AG10803 (cell line): ENCODE measurements at places on chromosomes 1 and 21.

DNA sequence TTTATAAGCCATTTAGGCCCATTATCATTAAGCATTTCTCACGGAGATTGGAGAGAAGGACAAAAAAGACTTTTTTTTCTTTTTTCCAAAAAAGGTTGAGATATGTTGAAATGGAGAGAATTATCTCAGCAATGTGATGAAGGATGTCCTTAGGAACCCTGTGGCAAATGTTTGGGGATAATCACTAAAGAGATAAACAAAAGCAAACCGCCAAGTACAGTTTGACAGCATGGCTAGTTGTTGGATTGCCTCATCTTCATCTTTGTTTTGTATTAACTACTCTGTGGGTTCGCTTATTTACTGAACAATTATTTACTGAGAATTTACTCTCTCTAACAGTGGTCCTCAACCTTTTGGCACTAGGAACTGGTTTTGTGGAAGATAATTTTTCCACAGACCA lies 97.4 kb upstream of the HP1BP3 start:
- no peak for DNase-seq

- no peak for DNase-seq
Observed at GRCh38 chr1:6011946-6012258, 19.7 kb upstream of the NPHP4 start.

GRCh38 chr1:228809621-228810394 lies 74.5 kb downstream of the RHOU start:
- DNase-seq = no peak

DNA sequence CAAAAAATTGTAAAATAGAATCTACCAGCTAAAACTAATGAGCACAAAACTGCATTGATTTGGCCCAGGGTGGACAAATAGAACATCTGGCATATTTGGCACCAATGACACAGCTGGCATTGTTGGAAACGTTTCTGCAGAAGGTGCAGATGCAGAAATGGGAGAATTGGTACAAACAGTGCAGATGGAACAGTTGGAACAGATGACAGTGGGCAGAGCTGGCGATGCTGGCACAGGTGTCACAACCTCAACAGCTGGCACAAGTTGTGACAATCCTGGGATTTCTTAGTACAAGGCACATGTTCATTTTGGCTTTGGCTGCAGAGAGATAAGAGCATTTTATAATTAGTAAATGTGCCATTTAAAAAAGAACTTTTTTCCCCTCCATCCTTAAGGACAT lies 91.1 kb upstream of the ZBTB18 start:
- no peak for DNase-seq

GRCh38 chr1:34166191-34166624 lies 1.2 kb upstream of the CSMD2 start:
- DNase-seq = no peak

GRCh38 chr1:245690946-245691541 lies 536.3 kb downstream of the KIF26B start:
- no peak for DNase-seq

DNA sequence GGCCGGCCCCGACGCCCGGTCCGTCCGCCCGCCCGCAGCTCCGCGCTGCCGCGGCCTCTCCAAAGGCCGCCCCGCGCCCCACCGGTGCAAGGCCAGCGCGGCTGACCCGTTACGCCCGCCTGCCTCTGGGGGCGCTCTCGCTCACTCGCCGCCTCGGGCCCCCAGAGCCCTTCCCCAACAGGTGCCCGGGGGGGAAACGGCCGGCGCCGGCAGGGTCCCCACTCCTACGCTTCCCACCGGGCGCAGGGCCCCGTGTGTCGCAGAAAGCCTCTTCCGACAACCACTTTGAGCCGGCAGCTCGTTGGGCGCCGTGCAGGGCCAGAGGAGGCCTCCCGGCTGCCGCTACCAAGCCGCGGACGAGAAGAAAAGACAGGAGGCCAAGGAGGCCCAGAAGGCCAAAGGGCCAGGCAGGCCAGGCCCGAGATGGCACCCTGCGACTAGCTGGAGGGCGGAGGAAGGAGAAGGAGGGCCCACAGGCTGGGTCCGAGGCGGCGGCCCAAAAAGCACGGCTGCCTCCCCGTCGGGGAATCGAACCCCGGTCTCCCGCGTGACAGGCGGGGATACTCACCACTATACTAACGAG lies 64.9 kb upstream of the FCGR2A start:
- peak; percentile 60 for DNase-seq

DNA sequence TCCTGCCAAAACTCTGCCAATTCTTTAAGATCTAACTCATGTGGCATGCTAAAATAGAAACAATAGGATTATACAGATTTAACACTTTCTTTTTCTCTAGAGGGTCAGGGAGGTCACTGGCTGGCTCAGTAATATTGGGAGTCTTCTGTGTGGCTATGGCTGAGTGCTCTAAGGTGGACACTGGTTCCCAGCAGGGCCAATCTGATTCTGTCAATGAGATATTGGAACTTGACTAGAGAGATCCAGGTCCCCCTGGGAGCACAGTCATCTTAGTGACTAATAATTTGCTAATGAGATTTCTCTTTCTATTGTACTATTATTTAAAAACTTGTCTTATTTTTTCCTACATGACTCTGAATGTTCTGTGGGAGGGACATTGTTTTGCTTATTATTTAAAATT lies 69.1 kb upstream of the ZP4 start:
- DNase-seq = no peak

DNA sequence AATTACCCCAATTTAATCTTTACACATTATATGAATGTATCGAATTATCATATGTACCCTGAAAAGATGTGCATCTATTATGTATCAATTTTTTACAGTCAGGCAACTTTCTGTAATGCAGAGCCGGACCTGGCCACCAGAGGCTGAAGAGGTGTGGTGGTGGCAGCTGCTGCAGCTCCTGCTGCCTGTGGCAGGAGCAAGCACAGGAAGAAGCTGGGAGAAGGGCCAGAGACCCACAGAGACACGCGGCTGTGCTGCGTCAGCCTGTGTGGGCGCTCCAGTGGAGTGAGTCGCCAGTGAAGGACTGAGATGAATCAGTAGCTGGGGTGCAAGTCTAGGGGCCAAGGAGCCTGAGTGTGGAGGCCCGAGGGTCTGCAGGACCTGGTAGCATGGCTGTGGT lies 74.3 kb upstream of the COG2 start:
- peak; percentile 15 for DNase-seq

DNA sequence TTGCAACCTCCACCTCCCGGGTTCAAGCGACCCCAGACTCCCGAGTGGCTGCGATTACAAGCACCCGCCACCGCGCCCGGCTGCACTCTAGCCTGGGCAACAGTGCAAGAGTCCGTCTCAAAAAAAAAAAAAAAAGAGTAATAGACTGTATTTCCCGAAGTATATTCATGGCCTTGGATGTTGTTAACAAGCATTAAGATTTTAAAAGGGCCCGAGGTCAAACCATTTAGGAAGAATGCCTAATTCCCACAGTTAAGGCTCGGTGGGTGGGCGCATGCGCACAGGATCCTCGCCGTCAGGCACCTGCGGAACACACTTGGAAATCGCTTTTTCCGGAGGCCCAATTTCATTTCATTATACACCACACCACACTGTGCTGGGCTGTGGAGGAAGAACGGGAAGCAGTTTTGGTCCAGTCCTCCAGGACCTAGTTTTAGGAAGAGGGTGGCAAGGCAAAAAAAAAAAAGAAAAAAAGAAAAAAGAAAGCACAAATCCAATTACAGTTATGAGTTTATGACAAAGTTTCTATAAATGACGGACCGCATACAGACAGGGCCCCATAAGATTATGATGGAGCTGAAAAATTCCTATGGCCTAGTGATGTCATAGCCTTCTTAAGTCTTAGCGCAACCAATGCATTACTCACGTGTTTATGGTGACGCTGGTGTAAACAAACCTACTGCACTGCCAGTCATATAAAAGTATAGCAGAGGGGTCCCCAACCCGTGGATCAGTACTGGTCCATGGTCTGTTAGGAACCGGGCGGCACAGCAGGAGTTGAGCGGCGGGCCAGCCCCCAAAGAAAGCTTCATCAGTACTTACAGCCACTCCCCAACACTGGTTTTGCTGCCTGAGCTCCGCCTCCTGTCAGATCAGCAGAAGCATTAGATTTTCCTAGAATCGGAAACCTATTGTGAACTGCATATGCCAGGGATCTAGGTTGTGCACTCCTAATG lies 38.2 kb downstream of the H3-3A start:
- peak; percentile 55 for DNase-seq

DNA sequence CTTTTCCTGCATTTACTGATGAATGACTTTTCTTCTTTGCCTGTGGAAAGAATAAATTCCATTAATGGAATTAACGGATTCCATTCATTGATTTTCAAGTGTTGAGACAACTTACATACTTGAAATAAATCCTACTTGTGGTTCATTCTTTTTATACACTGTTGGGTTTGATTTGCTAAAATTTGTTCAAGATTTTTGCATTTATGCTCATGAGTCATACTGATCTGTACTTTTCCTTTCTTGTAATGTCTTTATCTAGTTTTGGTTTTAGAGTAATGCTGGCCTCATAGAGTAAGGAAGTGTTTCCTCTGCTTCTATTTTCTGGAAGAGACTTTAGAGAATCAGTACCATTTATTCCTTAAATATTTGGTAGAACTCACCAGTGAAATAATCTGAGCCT lies 14.4 kb downstream of the UROD start:
- peak; percentile 16 for DNase-seq

DNA sequence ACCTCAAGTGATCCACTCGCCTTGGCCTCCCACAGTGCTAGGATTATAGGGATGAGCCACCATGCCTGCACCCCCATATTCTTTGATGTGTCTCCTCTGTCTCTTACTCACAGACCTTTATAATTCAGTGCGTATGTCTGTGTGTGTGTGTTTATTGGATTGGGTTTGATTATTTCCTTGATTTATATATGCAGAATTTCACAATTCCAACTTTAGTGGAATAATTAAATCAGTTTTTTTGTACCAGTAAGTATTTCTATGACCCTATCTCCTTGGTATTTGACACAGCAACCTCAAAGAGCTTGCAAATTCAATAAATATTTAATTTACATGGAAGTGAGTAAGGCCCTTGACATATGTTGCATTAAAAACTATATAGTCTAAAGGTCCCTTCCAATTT lies 333.9 kb upstream of the ADAMTS5 start:
- DNase-seq = peak; percentile 89

GRCh38 chr1:164576291-164577271 lies 17.6 kb downstream of the PBX1 start:
- DNase-seq = peak; percentile 49

GRCh38 chr1:86773341-86774288 lies 69.2 kb downstream of the SH3GLB1 start:
- no peak for DNase-seq

GRCh38 chr1:218365226-218365999 lies 20.3 kb downstream of the TGFB2 start:
- peak; percentile 51 for DNase-seq

DNA sequence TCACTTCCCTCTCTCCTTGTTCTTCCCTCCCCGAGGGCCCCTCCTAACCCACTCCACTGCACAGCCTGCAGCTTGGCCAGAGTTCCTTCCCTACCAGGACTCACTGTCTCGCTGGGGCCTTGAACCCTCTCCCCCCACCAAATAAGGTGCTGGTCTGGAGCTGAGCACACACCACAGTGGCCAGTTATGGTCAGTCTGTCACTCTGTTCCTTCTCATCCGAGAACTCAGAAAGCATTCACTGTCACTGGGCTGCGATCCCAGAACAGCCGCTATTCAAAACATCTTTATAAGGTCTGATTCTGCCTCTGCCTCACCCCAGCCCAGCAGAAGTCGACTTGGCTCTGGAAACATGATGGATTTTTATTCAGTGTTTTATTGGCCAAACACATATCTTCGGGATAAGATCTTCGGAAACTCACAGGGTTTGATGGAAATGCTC lies 19.8 kb upstream of the LBR start:
- peak; percentile 45 for DNase-seq

DNA sequence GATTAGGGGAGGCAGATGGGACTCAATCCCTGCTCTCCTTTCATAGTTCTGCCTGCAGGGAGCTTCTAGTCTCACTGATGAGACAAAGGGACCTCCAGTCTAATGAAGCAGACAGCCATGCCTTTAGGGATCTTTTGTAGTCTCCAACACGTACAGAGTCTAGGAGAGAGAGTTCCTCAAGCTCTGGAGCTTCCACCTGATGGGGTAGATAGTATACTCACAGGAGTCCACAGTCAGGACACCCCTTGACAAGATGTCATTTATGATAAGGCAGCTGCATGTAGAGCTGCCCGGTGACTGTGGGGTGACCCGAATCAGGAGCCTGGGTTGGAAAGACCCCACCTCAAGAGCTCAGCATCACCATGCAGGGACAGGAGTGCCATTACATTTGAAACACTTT lies 55.3 kb upstream of the CNTN2 start:
- DNase-seq = no peak

DNA sequence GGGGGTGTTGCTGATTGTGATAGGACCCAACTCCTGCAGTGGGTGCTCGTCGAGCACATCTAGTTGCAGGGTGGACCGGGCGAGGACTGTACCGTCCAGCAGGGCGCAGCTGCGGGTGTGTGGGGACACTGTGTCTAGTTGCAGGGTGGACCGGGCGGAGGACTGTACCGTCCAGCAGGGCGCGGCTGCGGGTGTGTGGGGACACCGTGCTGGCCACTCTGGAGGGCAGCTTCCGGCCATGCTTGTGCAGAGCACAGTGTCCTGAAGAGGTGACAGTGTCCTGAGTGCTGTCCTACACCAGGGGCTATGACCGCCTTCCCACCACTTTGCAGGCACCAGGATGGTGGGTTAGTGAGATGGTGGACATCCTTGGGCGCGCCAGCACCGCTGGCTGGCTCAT lies 4.6 kb upstream of the TRPM2 start:
- DNase-seq = no peak

- DNase-seq = no peak
Observed at GRCh38 chr1:209219791-209220524, 363.6 kb upstream of the CAMK1G start.

GRCh38 chr1:177631770-177632169 lies 338.1 kb downstream of the SEC16B start:
- DNase-seq = no peak

DNA sequence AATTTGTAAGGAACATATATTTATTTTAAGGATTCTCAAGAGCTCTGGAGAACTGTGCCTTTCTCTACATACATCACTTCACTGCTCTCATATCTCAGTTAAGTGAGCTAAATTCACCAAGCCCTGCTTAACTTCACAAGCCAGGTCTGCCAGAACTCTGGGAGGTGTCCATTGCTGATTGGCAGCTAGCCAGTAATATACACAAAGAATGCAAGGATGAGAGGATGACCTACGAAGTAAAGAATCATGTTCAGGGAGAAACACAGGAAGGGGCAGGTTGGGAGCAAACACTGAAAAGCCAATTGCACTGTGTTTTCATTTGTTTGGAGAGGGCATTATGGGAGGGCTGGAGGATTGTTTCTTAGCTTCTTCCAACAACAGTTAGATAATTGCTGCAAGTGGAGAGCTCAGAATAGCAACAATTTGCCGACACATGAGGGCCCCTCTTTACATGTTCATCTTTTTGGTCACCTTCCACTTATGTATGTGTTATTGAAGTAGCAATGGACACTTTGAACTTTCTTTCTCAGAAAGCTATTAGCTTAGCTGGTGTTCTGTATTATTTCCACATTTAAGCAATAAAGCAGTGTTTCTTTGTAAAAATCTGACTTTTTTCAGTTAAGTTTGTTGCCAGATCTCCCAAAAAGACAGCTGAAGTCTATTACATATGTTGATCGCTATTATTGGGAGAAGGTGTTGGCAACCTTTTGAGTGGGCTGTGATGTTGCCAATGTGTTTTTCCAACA lies 254.8 kb downstream of the LTN1 start:
- no peak for DNase-seq

GRCh38 chr21:38729754-38730379 lies 75.9 kb upstream of the ETS2 start:
- peak; percentile 54 for DNase-seq
